ENCODE measurements at places on chromosomes 12 and 14. TPM values are rescaled to one million over a fixed set of nuclear protein-coding genes. Genes with fewer than 3 reads are reported as not detected.

Gene KCNH3
- total RNA-seq = 3.1 TPM

Gene ZNF384
- total RNA-seq = 63.3 TPM

Gene CPNE6
- total RNA-seq = not detected

Gene EPYC
- not detected for total RNA-seq

Gene FIGNL2
- 0.42 TPM for total RNA-seq

Gene TAS2R43
- 0.42 TPM for total RNA-seq

Gene L3HYPDH
- total RNA-seq = 8.1 TPM

Gene SCNN1A
- 0.77 TPM for total RNA-seq

Gene RERG
- total RNA-seq = not detected

Data from CD8-positive, alpha-beta memory T cell (primary cell).